ENCODE measurements at places on chromosomes 2 and 18.
A peak's percentile ranks its signal among the peaks of the same experiment; 100 is the strongest.

DNA sequence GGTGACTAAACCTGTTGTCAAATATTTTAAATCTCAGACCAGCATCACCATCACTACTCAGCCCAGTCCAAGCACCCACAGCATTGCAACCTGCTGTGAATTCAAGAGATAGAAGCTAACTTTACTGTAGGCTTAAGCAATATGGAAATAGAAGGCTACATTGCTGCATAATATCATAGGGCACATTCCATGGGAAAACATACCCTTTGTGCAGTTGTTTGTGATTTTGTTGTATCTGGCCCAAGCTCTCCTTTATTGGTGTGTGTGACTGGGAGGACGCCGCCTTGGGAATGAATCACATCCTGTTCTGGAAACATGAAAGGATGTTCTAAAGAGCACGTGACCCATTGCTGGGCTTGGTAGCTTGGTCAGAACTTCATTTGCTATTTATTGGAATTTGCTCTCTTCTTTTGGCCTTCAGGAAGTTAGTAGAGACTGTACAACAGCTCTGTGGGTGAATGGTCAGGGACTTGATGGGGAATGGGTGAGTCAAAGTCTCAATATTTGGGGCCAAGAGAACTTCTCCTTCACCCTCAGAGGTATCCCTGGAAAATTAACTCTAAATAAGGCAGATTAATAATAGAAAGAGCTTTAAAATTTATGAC is 106.8 kb upstream of the SERPINE2 start:
- no peak for DNase-seq

DNA sequence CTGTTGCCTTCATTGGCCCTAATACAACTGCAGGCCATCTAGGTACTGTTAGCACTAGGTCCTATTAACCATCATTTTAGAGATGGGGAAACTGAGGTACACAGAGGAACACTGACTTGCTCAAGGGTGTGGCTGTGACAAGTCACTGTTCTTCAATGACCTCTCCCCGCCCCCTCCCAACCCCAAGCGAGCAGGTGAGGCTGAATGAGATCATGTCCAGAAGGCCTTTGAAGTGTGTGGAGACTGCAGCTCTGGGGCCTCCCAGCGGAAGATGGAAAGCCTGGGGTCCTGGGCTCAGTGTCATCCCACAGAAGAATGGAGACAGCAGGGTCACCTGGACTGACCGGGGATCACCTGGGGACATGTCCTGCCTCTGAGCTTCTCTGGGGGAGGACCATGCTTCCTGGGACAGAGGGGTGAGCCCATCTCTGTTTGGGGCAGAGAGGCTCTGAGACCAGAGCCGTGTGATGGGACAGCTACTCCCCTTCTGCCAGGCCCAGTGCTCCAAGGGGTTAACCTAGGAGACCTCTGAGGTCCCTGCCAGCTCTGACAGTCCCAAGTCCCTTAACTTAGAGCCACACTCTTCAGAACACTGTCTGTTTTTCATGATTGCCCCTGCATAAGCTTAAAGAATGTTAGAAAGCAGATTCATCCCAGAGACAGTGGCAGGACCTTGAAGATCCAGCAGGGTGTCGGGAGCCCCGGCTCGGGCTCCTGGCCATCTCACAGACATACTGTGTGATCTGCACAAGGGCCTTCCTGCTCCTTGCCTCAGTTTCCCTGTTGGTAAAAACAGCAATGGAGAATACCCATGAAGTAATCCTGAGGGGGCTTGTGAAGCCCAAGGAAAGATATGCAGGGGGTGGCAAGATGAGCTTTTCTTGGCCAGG is 16.7 kb upstream of the FOSL2 start:
- no peak for DNase-seq

DNA sequence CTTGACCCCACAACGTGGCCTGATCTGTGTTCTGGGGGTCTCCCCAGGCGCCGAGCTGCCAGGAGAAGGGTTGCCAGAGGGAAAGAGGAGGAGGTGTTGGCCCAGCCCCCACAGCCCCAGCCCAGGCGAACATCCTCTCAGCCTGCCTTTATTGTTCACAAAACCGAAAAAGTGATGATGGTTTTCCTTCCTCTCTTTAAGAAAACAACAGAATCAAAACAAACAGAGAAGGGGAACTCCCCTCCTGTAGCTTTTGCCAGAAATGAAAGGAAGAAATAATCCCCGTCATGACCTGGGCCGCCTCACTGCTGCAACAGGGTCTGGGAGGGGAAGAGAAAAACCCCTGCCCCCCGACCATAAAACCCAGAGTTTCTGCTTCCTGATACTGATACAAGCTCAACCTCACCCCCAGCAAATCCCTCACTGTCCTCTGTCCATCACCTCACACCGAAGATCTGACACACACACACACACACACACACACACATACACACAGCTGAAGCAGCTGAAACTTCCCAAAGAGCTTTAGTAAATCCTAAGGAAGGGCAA is 52.0 kb downstream of the ZFP36L2 start:
- peak; percentile 52 for DNase-seq

GRCh38 chr2:187434342-187434785 is 13.7 kb downstream of the CALCRL start:
- no peak for DNase-seq

GRCh38 chr2:26008851-26009566 is 24.9 kb upstream of the RAB10 start:
- no peak for DNase-seq

DNA sequence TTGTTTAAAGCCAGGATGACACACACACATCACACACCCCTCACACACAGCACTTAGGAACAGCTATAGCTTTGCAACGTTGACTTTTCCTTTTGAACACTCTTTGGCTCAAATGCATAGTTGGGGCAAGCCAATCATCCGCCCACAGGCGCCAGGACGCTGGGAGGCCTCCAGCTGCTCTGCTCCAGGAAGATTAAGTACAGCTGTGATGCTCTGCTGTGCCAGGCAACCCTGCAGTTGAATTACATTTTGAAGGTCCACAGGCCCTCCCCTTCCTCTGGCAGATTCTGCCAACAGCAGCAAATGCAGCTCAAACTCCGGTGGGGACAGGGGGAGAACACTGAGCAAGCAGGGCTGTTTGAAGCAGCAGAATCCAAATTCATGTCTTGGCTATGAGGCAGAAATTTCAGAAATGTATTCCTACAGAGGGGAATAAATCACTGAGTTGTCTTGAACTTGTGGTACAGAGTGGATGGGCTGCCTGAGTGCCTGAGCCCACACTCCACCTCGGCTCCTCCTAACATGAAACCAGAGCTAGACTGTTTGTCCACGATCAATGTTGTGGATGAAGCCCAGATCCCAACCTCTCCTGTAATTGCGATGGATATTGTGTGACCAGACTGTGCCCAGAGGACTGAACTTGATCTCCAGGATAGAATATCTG is 86.5 kb upstream of the PPP1CB start:
- DNase-seq, result no peak

GRCh38 chr2:12931186-12931844 is 214.6 kb downstream of the TRIB2 start:
- no peak for DNase-seq

GRCh38 chr2:147181351-147182029 is 663.3 kb upstream of the ACVR2A start:
- DNase-seq, result no peak

GRCh38 chr18:54173250-54173649 is 51.2 kb downstream of the MBD2 start:
- DNase-seq, result no peak

- no peak for DNase-seq
Observed at GRCh38 chr2:161076936-161077335, 83.3 kb upstream of the TANK start.

GRCh38 chr2:142877216-142877838 is at the start of gene KYNU:
Gene KYNU (plus strand): TSS chr2:142877664. CDS start chr2:142885368, 7,704 bp downstream.
- no peak for DNase-seq

- no peak for DNase-seq
Observed at GRCh38 chr2:45261746-45262145, 252.5 kb upstream of the SIX2 start.

GRCh38 chr2:240191001-240191400 is 50.5 kb upstream of the OTOS start:
- no peak for DNase-seq

DNA sequence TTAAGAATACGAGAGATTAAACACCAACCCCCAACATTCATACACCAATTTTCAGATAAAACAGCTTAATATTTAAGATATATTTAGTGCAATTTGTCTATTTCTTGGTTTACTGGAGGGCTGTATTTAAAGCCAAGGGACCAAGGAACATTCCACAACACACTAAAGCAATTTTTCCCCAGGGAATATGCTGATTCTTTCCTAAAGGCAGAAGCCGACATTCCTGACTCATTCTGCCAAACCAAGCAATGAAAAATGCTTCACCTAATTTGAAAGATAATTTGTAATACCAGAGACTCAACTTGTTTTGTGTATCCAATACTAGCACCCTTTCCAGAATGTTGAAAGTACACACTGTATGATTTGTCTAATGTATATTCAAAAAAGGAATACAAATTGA is 1267.6 kb upstream of the PIK3C3 start:
- no peak for DNase-seq

DNA sequence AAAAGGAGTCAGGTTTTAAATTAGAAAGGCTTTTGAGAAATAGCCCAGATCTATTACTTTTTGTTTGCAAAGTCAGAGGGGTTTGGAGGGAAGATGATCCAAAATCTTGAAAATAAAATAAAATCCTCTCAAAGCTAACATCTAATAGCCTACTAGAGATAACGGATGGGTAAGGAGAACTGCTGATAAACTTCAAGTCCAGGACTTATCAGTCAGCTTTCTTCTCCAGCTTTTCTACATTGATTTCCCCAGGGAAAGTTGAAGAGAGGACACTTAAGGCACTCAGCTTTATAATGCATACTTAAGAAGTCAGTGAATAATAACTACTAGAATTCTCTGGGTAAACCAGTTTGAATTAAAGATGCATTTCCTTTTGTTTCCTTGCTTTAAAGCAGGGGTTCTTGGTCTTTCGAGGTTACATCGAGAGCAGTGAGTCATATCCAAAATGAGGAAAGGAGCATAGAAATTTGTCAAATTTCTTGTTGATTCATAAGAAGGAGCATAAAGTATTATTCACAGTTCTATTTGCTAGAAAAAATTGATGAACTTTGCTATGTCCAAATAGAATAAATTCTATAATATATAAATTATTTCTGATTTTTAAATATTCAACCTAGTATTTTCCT is 43.2 kb upstream of the ITPRID2 start:
- no peak for DNase-seq

- DNase-seq, result no peak
Observed at GRCh38 chr2:26394694-26395093, 7.0 kb upstream of the DRC1 start.

GRCh38 chr2:233062451-233062850 is 2.3 kb downstream of the INPP5D start:
- no peak for DNase-seq

GRCh38 chr2:36165132-36165531 is 190.4 kb upstream of the CRIM1 start:
- no peak for DNase-seq

- DNase-seq, result no peak
Observed at GRCh38 chr2:37638973-37639372, 32.5 kb downstream of the CDC42EP3 start.

DNA sequence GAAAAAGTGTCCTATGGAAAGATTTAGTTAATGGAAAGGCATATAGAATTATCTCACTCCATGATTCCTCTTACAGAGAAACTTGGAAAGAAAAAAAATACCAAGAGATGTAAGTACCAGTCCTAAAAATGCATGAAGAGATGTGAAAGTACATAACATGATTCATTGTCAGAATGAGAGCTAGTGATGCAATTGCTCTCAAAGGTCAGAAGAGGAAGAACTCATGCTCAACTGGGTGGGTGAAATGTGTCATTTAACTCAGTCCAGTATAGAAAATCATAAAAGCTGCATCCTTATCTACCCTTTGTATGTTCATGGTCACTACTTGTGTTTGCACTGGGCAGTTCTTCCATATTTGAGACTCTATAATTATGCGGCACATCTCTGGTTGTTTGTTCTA is 300.0 kb upstream of the PIK3C3 start:
- DNase-seq, result no peak

GRCh38 chr2:73837847-73838585 is 9.3 kb downstream of the STAMBP start:
- DNase-seq, result no peak

GRCh38 chr18:44893045-44893706 is 212.5 kb downstream of the SETBP1 start:
- no peak for DNase-seq

DNA sequence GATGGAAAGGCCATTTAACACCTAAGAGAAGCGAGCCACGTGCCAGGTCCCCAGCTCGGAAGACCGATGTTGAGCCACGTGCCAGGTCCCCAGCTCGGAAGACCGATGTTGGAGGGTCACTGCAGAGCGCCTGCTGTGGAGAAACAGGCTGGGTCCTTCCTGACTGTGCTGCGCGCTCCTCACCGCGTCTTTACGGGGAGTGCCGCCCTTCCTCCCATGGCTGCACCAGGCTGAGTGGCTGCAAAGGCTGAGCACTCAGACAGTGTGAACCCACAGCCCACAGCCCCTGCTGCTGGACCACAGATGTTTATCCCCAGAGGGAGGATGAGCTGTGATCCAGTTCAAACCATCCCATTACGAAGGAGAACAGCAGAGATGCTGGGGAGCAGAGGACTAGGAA is 55.7 kb downstream of the RTP5 start:
- DNase-seq, result no peak

GRCh38 chr2:168699844-168700417 is 102.5 kb upstream of the NOSTRIN start:
- no peak for DNase-seq

- DNase-seq, result no peak
Observed at GRCh38 chr2:833180-833579, 117.5 kb upstream of the SNTG2 start.

- DNase-seq, result no peak
Observed at GRCh38 chr2:219142329-219142728, 18.3 kb downstream of the NHEJ1 start.

- DNase-seq, result no peak
Observed at GRCh38 chr18:72419914-72420313, 124.2 kb downstream of the CBLN2 start.

GRCh38 chr2:158495175-158495574 is 38.4 kb downstream of the PKP4 start:
- DNase-seq, result no peak

GRCh38 chr2:145022666-145023333 is 502.9 kb upstream of the ZEB2 start:
- no peak for DNase-seq

- no peak for DNase-seq
Observed at GRCh38 chr2:30582521-30582920, 135.5 kb downstream of the LCLAT1 start.

DNA sequence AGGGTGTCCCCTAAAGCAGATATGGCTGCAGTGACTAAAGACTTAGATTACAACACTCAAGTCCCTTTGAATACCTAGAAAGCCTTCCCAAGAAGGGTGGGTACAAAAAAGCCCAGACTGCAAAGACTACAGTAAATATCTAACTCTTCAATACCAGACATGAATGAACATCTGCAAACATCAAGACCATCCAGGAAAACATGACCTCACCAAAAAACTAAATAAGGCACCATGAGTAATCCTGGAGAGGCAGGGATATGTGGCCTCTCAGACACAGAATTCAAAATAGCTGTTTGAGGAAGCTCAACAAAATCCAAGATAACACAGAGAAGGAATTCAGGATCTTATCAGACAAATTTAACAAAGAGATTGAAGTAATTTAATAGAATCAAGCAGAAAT is 138.2 kb upstream of the OTOS start:
- no peak for DNase-seq
